ENCODE measurements at places on chromosomes 13 and 19. TPM values are rescaled to one million over a fixed set of nuclear protein-coding genes. Genes with fewer than 3 reads are reported as not detected.

DNA sequence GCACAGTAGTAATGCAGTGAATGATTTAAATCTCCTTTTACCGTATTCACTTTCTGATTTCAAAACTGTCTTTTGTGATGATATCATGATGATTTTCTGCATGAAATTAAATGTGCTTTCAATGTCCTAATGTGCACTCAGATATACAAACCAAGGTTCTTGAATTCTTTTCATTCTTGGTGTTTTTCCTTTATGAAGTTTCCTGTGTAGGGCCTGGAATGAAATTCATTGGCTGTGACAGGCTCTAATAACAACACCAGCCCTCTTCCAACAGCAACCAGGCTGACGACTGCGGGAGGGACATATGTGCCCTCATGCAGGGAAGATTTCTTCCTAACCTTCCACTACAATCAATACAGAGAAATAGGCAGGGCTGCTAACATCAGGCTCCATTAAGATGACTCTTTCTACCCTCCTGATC is 1052.0 kb downstream of the DIAPH3 start:
- H3K4me1 ChIP-seq = no peaks in the 10 kb centered on the region
- no peak overlapping the region for H3K4me3 ChIP-seq
- H3K36me3 ChIP-seq = no peaks in the 10 kb centered on the region
- no peaks in the 10 kb centered on the region for H3K27me3 ChIP-seq
- peak overlapping the region; percentile 1 for H3K27ac ChIP-seq
- DNase-seq = no peak

Gene FPR2
- 2.2 TPM for total RNA-seq

- H3K36me3 ChIP-seq = no peaks in the 10 kb centered on the region
- no peak for DNase-seq
- H3K27me3 ChIP-seq = no peaks in the 10 kb centered on the region
Observed at GRCh38 chr13:93058301-93058700, 168.3 kb upstream of the GPC6 start.

DNA sequence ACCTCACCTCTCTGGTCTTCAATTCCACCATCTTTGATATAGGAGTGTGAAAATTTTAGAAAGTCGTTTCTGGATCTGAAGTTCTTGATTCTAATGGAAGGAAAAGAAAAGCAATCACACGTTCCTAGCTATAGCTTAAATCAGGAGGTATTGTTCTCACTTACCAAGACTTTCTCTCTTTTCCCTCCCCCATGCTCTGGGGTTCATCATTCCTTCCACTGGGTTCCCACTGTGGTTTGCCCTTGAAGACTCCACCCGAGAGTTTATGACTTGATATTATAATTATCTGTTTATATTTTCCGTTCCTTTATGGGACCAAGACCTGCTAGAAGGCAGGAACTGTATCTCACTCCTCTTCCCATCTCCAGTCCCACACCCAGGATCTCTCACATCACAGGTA is 76.6 kb downstream of the AKAP11 start:
- no peaks in the 10 kb centered on the region for H3K36me3 ChIP-seq
- H3K27ac ChIP-seq = no peak overlapping the region
- H3K27me3 ChIP-seq = no peaks in the 10 kb centered on the region
- H3K4me1 ChIP-seq = no peaks in the 10 kb centered on the region

Gene KLHL1
- not detected for total RNA-seq

DNA sequence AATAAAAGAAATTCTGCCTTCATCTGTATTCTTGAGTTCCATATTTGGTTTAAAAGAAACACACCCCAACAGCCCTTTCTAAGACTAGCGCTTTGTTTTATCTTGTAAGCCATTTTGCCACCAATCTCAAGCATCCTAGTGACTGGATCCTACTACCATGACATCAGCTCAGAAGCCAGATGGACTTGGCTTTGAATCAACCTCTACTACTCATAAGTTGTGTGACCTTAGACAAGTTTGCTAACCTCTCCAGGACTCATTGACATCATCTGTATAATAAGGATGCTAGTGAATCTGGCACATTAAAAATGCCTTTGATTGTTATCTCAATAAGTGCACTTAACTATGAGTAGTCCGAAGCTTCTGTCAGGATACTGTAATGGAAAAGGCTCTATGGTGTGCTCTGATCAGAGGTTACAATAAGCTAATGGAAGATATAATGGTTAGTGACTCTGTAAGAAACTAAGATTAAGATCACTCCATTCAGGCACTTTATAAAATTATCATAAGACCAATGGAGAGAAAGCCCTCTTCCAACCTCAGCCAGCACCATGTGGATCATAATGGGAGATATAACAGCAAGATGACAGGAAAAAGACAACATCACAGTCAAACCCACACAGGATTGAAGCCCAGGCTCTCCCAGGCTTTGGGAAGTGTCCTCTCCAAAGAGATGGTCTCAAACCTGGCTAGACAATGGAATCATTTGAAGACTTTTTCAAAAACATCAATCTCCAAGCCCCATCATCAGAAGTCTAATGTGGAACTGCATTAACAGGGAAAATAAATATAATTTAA is 180.6 kb upstream of the MIR17HG start:
- no peak overlapping the region for H3K27ac ChIP-seq
- DNase-seq = no peak
- peaks cover 4% of the 10 kb centered on the region for H3K27me3 ChIP-seq
- no peaks in the 10 kb centered on the region for H3K4me1 ChIP-seq

Measured in esophagus squamous epithelium (tissue), 5 donors.